ENCODE measurements at places on chromosomes 11 and 22. TPM values are rescaled to one million over a fixed set of nuclear protein-coding genes. Genes with fewer than 3 reads are reported as not detected.

HTR3B gene
- not detected for total RNA-seq

NPTXR gene
- 15.3 TPM for total RNA-seq

BTG4 gene
- 0.18 TPM for total RNA-seq

VPREB1 gene
- total RNA-seq = not detected

SMARCB1 gene
- total RNA-seq = 51.4 TPM

TMEM45B gene
- 0.13 TPM for total RNA-seq

IGF2 gene
- 2.8 TPM for total RNA-seq

MIAT gene
- total RNA-seq = 0.29 TPM

LRRC55 gene
- not detected for total RNA-seq

RASSF10 gene
- 5.7 TPM for total RNA-seq

HEPN1 gene
- total RNA-seq = not detected

APOL6 gene
- total RNA-seq = 2.1 TPM

OR8A1 gene
- total RNA-seq = not detected

OR5D13 gene
- not detected for total RNA-seq

NEFH gene
- 0.10 TPM for total RNA-seq

VSTM5 gene
- not detected for total RNA-seq

MMP27 gene
- not detected for total RNA-seq

CYP2D6 gene
- total RNA-seq = 0.52 TPM

PRODH gene
- 0.51 TPM for total RNA-seq

TPBGL gene
- total RNA-seq = 0.27 TPM

TSPO gene
- total RNA-seq = 244 TPM

GLYAT gene
- total RNA-seq = not detected

FGF4 gene
- not detected for total RNA-seq

STK33 gene
- 4.4 TPM for total RNA-seq

SPA17 gene
- 17.9 TPM for total RNA-seq

TMPRSS5 gene
- total RNA-seq = 0.08 TPM

MRGPRX3 gene
- total RNA-seq = not detected

UPK3A gene
- not detected for total RNA-seq

PRG3 gene
- total RNA-seq = not detected

UPB1 gene
- total RNA-seq = not detected

PLEKHB1 gene
- total RNA-seq = 0.46 TPM

TBX10 gene
- total RNA-seq = not detected

Data from A549 treated with CORT108297 at 1 μM for 4 hours (cell line).